ENCODE measurements at places on chromosomes 3 and 15. TPM values are rescaled to one million over a fixed set of nuclear protein-coding genes. Genes with fewer than 3 reads are reported as not detected.

ILDR1 gene
- total RNA-seq, result not detected

GRCh38 chr3:79405183-79405582, 362.6 kb downstream of the ROBO1 start:
- no peaks in the 10 kb centered on the region for H3K4me1 ChIP-seq
- DNase-seq, result no peak
- no peak overlapping the region for H3K4me3 ChIP-seq
- no peaks in the 10 kb centered on the region for H3K36me3 ChIP-seq

- H3K27me3 ChIP-seq, result no peaks in the 10 kb centered on the region
- H3K4me3 ChIP-seq, result no peak overlapping the region
- DNase-seq, result no peak
- no peaks in the 10 kb centered on the region for H3K36me3 ChIP-seq
These were observed 26.9 kb upstream of the TMOD3 start for GRCh38 chr15:51802593-51802992.

- no peaks in the 10 kb centered on the region for H3K36me3 ChIP-seq
- peak overlapping the region; percentile 25 for H3K4me3 ChIP-seq
- H3K4me1 ChIP-seq, result peaks cover 47% of the 10 kb centered on the region
These were observed 206.0 kb downstream of the KLHL25 start for GRCh38 chr15:85588677-85589076.

GRCh38 chr15:49101536-49101935, 53.9 kb downstream of the COPS2 start:
- peaks cover 40% of the 10 kb centered on the region for H3K36me3 ChIP-seq
- H3K4me3 ChIP-seq, result no peak overlapping the region
- no peak overlapping the region for H3K27ac ChIP-seq
- peak; percentile 46 for DNase-seq

GRCh38 chr3:74106925-74107324, 482.2 kb upstream of the PDZRN3 start:
- no peak for DNase-seq
- no peak overlapping the region for H3K4me3 ChIP-seq
- H3K4me1 ChIP-seq, result no peaks in the 10 kb centered on the region
- no peaks in the 10 kb centered on the region for H3K36me3 ChIP-seq
- H3K27ac ChIP-seq, result no peak overlapping the region
- H3K27me3 ChIP-seq, result no peaks in the 10 kb centered on the region

GRCh38 chr15:56244811-56245576, 1.3 kb upstream of the RFX7 start:
- H3K36me3 ChIP-seq, result no peaks in the 10 kb centered on the region
- peak overlapping the region; percentile 43 for H3K27ac ChIP-seq
- H3K4me3 ChIP-seq, result peak overlapping the region; percentile 89
- H3K27me3 ChIP-seq, result no peaks in the 10 kb centered on the region
- peaks cover 28% of the 10 kb centered on the region for H3K4me1 ChIP-seq
